ENCODE measurements at places on chromosomes 6 and 20.

GRCh38 chr6:46845126-46845525, 51.9 kb downstream of the MEP1A start:
- no peak for DNase-seq

- DNase-seq, result no peak
Observed at GRCh38 chr6:41626917-41627316, 11.4 kb upstream of the MDFI start.

GRCh38 chr20:38222231-38222922, 38.2 kb downstream of the KIAA1755 start:
- DNase-seq, result peak; percentile 83

DNA sequence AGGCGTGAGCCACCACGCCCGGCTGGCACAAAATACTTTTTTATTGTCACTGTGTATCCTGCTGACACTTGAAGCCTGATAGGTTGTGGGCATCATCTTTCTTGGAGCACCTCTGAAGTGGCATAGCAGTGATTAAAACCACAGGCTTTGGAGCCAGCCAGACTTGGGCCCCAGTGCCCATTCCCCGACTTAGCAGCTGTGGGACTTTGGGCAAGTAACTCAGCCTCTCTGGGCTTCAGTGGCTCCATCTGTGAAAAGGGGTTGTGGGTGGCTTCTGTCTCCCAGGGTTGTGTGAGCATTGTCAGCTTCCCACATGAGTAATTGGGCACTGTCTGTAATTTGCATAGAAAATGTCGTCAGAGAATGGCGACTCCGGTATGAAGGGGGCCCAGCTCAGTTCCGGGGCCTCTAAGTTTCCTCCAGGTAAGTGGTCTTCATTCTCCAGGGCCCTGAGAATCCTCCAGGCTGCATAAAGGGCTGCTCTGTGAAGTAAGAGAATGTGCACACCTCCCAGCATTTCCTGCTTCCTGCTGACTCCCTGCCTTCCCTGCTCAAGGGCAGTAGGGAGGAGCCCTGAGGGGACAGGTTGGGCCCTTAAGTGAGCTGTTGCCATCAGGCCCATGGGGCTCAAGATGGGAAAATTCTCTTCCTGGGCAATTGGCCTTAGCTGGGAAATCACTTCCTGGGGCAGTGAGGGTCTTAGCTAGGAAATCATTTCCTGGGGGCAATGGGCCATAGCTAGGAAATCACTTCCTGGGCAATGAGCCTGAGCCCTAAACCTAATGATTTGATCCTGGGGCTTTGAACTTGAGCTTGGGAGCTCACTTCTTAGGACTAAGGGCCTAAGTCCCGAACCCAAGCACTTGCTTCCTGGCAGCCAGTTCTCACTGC, 27.2 kb downstream of the ARHGAP40 start:
- DNase-seq, result no peak

DNA sequence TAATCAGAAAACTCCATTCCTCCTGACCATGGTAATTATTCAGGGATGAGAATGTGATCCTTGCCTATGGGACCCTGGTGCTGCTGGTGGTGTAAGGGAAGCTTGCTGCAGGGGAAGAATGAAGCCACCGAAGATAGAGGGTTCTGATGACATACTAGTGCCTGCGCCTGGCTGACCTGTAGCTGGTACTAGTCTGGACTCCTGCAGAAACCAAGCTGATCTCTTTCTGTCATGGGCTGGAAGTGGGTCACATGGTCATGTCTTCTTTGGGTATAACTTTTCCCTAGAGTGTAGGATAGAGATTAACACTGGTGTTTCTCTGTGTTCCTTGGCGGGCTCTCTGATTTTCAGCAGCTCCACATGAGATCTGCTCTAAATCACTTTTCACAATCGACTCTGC, 8.6 kb upstream of the SLC4A11 start:
- DNase-seq, result no peak

- no peak for DNase-seq
Observed at GRCh38 chr6:105867277-105867676, 218.9 kb upstream of the PRDM1 start.

DNA sequence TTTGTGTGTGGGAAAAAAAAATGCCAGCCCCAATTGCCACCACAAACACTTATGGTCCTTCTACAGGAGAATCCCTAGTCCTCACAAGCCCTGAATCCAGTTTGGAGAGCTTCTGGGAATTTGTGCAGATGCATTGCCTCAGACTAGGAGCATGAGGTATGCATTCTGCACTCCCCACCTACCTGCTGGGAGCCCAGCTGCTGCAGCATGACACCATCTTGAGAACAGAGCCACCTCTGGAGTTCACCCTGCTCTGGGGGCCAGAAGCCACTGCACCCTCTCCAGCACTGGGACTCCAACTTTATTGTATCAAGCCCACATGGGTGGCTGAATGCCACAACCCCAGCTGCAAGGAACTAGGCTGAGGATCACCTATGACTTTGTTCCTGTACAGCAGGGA, 568.5 kb upstream of the ID4 start:
- no peak for DNase-seq

GRCh38 chr20:15100506-15101160, 763.2 kb upstream of the FLRT3 start:
- no peak for DNase-seq

DNA sequence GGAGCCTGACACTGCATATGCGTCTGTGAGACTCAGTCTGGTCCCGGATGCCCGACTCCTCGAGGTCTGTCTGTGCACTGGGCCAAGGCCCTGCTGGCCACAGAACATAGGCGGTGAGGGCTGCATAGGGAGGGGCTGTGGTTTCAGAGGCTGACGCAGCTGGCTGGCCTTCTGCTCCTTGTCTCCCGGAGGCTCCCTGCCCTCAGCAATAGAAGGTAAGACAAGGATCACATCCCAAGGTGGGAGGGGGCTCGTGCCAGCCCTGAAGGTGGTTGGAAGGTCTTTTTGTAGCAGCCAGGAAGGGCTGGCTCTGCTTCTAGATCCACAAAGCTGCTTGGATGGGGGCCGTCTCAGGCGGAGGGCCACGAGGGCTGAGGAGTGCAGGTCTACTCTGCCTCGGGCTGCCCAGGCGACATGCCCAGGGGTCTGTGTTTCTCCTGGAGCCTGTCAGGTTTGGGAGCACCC, 239.8 kb upstream of the SULF2 start:
- no peak for DNase-seq

- no peak for DNase-seq
Observed at GRCh38 chr6:126941751-126942150, 176.7 kb upstream of the RSPO3 start.
